GM12878 (cell line): ENCODE measurements at places on chromosomes 4 and X.

DNA sequence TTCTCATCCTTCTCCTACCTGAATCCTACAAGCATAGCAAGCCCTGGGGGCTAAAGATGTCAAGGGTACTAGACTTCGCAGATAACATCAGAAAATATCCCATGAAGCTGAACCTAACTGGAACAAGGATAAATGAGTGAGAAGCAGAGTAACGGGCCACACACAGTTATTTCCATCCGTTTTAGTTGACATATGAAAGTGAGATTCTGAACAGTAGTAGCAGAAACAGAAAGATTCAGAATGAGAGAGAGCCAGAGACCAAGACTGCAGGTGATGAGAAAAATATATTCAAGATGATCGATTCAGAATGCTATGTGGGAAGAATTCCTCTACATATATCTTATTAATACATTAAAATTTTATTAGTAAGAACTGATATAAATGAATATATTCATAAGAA, 165.1 kb downstream of the TSPAN5 start:
- DNase-seq: no peak

GRCh38 chr4:25663781-25664180, 8.1 kb downstream of the SLC34A2 start:
- no peak for DNase-seq

GRCh38 chr4:140198942-140199341, 45.0 kb upstream of the MAML3 start:
- no peak for DNase-seq

DNA sequence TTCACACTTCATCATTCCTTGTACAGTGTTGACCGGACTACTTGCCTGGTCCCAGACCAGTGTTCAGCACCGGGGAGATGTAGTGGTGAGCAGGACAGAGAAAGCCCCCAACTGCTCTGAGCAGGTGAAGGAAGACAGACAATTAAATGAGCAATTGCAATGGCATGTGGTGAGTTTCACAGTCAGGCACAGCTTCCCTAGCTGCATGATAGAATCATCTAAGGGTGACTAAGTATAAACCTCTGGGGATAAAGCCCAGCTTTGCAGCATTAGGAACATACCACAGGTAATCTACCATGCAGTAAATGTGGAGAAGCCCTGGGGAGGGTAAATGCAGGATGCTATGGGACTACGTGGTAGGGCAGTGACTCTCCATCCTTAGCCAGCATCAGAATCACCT, 47.8 kb downstream of the TMA16 start:
- DNase-seq: no peak

- no peak for DNase-seq
Observed at GRCh38 chr4:67083496-67083895, 461.8 kb downstream of the CENPC start.

DNA sequence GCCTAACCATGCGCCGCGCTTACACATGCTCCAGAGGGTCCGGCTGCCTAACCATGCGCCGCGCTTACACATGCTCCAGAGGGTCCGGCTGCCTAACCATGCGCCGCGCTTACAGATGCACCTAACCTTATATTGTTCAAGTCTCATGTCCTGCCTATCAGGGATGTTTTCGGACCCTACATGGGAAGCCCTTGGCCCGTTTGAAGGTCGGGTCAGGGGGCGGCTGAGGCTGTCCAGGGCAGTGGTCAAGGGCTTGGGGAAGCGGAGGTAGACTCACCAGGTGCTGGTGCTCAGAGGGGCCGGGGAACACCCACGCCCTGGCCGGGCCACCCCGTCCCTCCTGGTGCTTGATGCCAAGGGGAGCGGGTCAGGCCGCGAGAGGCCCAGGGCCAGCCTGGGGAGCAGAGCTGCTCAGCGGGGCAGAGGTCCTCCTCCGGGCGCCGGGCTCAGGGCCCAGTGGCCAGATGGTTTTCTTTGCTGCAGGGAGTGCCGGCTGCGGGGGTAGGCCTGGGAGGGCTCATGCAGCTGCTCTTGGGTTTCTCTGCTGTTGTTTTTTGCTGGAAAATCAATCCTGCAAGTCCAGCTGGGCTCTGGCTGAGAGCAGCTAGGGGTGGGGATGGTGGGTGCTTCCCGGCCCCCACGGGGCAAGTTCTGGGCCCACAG, 35.4 kb upstream of the SPON2 start:
- DNase-seq: no peak

- no peak for DNase-seq
Observed at GRCh38 chr4:111546881-111547280, 598.4 kb upstream of the FAM241A start.

DNA sequence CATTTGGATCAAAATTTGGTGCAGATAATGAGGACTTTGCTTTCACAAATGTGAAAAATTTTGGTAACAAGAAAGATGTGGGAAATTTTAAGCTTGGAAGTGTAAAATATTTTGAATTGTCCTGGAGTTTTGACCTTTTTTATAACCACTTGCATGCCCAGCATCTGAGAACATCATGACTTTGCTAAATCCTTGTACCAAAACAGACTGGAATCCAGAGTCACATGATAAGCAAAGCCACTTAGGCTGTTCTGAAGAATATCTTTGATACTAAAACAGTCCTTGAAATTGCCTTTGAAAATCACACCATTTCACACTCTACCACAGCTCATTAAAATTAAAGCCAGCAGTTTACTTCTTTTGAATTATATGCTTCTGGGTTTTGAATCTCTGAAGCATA, 2.5 kb upstream of the PPM1K start:
- DNase-seq: no peak

GRCh38 chr4:100114909-100115308, 75.4 kb downstream of the DDIT4L start:
- no peak for DNase-seq

- no peak for DNase-seq
Observed at GRCh38 chr4:105129286-105130040, 17.2 kb upstream of the TET2 start.

- no peak for DNase-seq
Observed at GRCh38 chr4:804804-805203, 21.1 kb downstream of the CPLX1 start.

DNA sequence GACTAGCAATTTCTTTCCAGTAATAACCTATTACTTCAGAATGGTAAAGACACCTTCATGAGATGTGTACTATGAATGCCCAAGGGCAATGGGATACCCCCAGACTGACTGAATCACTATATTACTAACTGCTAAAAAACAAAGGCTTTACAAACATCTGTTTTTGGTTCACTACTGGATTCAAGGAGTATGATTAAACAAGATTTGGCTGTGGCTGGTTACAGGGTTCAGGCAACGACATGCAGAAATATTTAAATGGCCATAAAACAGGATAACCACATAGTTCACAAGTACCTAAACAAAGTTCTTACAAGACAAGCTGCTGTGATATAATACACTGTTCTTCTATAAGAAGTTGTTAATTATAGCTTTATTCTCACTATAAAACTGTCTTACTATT, 128.2 kb downstream of the FRYL start:
- no peak for DNase-seq

- DNase-seq: no peak
Observed at GRCh38 chr4:104507112-104507511, 12.4 kb upstream of the CXXC4 start.

- no peak for DNase-seq
Observed at GRCh38 chr4:128983771-128984485, 109.4 kb downstream of the SCLT1 start.

DNA sequence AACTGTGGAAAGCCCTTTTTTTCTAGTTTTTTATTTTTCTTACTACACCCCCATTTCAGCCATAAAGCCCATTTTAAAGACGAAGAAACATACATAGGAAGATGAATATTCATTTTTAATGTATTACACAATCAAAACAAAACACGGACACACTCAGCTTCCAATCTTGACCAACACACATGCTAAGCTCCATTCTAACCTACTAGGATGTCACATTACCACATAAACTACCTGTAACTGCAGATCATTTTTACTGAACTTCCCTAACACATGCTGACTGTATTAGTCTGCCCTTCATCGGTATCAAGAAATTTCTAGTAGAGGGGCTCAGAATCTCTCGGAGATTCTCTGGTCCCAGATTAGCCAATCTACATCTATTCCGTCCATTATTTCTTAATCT, 1.8 kb downstream of the CCNI start:
- DNase-seq: no peak

GRCh38 chr4:3010998-3011397, 47.6 kb downstream of the GRK4 start:
- no peak for DNase-seq

DNA sequence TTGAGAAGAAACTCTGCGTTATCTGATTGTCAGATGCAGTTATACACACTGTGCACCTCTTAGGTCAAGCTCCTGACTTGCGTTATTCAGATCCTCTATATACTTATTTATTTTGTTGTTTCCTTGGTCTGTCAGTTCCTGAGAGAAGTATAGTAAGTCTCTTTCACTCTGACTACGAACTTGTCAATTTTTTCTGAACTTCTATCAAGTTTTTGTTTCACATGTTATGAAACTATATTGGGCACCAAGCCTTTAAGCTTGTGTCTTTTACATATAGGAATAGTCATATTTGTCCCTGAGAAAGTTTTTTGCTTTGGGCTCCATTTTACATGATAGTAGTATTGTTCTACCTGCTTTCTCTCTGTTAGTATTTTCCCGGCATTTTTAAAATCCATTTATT, 31.7 kb downstream of the ZNF275 start:
- no peak for DNase-seq

DNA sequence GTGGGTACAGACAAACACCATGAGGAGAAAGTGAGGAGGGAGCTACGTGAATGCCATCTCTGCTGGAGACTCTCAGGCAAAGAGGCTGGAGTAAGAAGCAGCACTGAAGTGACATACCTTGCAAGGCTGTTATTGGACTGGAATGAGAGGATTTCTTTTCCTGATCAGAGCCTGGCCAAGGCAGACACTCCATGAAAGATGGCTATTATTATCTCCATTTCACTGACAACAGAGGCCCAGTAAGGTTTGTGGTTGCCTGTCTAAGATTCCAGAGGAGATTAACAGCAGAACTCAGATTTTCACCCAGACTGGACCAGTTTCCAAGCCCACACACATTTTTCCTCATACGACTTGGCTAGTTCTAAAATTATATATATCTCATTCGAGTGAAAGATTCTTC, 162.0 kb upstream of the EOLA2 start:
- DNase-seq: no peak

GRCh38 chr4:152660526-152660925, 19.3 kb downstream of the TMEM154 start:
- no peak for DNase-seq
